Central memory CD4-positive, alpha-beta T cell (primary cell): ENCODE measurements at places on chromosomes 12 and 14.

DNA sequence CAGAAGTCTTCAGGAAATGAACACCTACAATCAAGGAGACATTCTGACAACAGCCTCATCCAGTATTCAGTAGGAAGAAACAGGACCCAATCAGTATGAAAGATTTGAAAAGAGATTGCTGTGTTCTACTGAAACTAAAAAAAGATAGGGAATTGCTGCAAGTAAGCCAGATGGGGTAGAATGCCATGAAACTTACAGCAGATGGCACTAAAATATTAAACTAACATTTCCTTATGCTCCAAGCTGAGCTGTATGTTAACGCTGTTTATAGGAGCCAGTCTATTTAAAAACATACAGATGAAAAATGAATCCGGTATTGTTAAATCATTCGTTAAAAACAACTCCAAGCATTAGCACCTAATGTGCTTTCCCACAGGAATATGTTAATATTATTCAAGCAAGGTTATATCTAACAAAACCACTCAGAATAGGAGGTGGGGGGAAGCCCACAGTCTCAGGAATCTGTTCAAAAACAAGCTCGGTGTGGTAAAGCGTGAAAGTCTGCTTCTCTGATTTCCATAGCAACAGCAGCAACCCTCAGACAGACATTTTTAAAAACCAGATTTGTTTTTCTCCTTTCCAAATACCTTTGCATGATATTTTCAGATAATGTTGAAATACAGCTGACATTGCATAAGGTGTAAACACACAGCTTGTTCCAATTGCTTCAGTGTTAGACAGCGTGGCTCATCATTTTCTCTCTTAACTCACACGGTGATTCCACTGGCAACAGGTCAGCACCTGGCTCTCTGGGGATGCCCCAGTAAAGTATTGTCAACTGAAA lies 131.4 kb upstream of the CCDC175 start:
- DNase-seq: no peak

GRCh38 chr12:93572712-93573551 lies 457 bp downstream of the SOCS2 start:
- no peak for DNase-seq

- no peak for DNase-seq
Measured at GRCh38 chr12:49783917-49784676, 42.7 kb downstream of the TMBIM6 start.

GRCh38 chr14:90999299-90999698 lies 61.1 kb downstream of the RPS6KA5 start:
- DNase-seq: no peak

DNA sequence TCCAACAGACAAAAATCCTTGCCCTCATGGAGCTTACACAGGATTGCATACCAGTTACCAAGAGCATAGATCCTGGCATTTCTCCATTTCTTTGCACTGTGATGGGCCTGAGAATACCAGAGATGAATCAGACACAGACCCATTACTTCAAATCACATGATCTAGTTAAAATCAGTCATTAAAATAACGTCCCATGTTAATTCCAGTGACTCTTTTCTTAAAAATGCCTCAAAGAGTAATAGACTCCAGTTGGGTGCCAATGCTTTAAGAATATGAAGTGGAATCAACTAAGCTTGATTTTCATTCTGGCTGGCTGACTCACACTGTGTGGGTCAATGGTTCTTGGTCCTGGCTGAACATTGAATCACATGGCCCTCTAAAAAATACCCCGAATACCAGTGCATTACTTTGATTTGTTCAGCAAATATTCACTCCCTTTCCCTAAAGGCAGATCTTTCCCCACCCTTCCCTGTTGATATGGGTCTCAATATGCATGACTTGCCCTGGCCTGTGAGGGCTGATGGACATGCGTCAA lies 11.0 kb downstream of the ASB2 start:
- no peak for DNase-seq

DNA sequence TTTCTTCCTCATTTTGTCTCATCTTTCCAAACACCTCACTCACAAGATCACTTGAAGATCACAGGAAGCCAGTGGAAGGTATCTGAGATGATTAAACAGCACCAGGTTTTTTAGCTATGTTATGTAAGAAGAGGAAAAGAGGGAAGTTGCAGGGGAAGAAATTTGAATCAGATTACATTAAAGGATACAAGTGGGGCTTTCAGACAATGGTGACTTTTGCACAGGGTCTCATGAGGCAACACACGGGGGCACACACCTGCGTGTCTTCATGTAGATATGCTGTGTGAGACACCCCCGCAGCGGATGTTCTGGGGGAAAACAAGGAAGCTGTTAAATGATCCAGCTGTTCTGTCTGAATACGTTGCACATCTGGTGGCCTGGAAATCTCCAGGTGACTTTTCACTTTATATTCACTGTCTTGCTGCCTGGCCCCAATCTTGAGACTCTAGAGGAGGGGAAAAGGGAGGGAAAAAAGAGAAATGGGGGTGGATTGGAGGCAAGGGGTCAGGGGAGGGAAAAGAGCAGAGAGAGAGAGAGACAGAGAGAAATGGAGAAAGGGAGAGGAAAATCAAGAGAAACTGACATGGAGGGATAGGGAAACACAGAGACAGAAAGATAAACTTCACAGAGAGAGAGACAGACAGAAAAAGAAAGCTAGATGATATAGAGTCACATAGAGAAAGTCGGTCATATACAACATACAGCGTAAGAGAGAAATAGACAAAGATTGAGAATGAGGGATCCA lies 36.3 kb upstream of the PPP1CC start:
- DNase-seq: no peak

GRCh38 chr14:76687611-76688382 lies 73.5 kb upstream of the VASH1 start:
- no peak for DNase-seq

DNA sequence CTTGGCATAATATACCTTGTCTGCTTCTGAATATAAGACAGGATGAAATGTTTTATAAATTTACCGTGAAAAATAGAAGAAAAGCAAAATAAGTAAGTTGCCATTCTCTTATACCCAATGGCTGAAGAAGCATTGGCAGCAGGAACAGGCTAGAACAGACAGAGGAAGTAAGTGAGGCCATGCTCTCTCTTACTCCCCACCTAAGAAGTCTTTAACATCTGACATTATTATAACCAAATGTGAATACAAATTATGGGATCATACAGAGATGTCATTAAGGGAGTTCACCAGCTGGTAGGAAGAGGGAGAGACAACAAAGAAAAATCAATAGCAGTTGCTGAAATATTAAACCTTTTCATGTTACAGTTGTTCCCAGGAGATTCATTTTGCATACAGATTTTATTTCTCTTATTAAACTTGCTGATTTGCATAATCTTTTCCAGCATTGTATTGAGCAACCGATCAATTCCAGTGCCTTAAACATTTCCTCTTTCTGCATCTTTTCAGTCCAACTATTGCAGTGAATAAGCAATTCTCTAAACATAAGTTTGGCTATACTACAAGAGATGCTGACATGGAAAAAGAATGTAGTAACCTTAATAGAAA lies 270.6 kb downstream of the SLC6A15 start:
- DNase-seq: no peak

DNA sequence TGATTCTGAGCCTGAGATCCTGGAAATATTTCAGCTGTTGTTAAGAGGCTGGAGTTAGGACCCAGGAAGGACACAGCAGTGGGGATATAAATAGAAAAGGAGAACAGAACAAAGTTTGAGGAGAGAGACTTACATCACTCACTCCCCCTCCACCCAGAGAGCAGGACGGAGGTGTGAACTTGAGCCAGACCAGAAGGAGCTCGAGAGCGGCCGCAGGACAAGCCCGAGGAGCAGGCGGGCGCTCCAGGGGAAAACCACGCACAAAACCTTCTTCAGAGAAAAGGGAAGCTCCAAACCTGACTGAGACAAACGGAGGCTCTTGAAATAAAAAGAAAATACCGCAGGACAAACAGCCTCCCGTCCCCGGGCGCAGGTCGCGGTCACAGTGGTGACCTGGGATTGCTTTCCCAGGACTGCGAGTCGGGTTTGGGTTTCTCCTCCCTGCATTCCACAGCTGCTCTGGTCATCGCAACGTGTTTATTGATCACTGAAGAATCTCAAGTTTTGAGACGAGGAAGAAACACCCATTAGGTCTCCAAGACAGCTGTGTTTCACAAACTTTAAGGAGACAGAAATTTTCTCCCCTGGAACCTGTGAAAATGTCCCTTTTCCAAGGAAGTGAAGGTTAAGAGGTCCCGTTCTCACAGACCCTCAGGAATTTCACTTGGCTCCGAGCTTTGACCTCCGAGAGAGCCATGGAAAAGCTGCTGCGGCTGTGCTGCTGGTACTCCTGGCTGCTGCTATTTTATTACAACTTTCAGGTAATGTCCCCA lies at the start of gene ADGRD1:
Gene ADGRD1 (plus strand): TSS at position 137 of the 773 bp plus-strand sequence. CDS start 559 bp downstream, at position 696.
- DNase-seq: no peak

GRCh38 chr12:47549258-47549657 lies 156.6 kb downstream of the RPAP3 start:
- no peak for DNase-seq

- no peak for DNase-seq
Measured at GRCh38 chr14:32896979-32897697, 41.5 kb upstream of the NPAS3 start.

GRCh38 chr12:68530965-68531364 lies 79.7 kb upstream of the RAP1B start:
- DNase-seq: no peak

GRCh38 chr12:91922674-91923073 lies 223.0 kb downstream of the BTG1 start:
- no peak for DNase-seq

DNA sequence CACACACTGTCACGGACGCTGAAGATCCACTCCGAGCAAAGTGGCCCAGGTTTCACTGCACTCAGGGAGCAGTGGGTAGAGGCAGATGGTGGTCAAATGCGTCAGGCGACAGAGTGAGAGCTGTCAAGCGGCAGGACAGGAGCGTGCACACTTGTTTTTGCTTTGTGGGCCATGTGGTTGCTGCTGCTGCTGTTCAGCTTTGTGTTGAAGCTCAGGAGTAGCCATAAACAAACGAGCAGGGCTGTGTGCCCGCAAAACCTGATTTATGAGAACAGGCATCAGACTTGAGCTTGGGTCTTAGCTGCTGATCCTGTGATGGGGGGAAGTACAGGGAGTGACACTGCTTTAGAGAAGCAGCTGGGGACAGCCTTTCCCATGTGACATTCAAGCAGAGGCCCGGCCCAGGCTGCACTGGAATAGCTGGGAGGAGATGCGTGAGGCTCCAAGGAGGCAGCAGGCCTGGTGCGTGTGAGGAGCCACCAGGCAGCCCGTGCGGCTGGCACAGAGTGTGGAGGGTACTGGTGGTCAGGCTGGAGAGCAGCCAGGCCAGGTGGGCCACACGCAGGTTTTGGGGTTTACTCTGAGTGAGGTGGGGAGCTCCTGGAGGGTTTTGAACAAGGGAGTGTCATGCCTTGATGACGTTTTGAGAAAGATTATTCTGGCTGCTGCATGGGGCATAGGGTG lies 31.1 kb upstream of the ASPG start:
- DNase-seq: no peak

DNA sequence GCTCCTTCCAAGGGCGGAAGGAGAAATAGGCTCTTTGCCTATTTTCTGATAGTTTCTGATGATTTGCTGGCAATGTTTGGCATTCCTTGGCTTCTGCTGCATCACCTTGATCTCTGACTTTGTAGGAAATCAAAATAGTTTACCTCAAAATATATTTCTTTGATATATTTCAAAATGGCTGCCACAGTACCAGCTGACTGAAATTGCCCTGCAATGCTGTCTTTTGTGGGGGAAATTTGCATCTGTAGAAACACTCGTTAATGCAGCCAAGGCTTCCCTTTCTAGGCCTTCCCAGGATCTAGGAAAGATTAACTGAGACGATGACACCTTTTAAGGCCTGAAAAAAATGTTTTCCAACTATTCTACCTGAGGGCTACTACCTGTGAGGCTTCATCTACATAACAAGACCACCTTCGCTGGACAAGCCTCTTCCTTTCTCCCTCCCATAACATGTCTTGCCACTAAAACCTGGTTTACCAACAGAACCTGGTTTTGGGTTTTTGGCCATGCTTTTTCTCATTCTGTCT lies 212.8 kb upstream of the SSTR1 start:
- DNase-seq: no peak

- no peak for DNase-seq
Measured at GRCh38 chr12:32087306-32087705, 19.3 kb upstream of the BICD1 start.

GRCh38 chr14:68518166-68518565 lies 274.7 kb downstream of the ZFP36L1 start:
- no peak for DNase-seq

DNA sequence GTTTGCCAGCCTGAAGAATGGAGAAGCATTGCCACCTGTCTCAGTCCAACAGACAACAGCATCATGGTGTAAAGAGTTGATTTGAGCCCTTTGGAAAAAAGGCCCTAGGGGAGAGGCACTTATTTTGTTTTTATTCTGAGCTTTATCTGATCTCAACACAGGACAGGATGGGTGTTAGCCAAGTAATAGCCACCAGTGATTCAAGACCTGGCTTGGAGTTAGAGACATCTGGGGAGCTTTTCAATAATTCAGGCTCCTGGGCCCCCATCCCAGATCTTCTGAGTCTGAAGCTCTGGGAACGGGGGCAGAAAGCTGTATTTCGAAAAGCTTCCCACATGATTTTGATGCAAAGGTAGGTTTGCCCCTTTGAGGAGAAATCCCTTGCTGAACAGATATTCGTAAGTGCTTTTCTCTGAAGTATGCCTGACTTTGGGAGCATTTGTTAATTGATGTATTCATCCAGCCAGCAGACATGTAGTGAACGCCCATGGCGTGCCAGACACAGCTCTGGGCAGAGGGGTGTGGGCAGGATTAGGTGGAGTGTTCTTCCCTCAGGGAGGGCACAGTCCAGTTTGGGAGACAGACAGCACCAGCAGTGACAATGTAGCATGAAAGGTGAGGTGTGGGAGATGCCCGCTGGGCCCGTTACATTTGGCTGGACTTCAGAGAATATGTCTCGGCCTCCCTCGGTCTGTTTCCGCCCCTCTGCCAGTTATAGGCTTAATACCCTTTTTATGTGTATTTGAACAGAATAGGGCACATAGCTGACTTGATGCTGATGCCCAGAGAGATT lies 72.5 kb downstream of the TSPAN9 start:
- no peak for DNase-seq

DNA sequence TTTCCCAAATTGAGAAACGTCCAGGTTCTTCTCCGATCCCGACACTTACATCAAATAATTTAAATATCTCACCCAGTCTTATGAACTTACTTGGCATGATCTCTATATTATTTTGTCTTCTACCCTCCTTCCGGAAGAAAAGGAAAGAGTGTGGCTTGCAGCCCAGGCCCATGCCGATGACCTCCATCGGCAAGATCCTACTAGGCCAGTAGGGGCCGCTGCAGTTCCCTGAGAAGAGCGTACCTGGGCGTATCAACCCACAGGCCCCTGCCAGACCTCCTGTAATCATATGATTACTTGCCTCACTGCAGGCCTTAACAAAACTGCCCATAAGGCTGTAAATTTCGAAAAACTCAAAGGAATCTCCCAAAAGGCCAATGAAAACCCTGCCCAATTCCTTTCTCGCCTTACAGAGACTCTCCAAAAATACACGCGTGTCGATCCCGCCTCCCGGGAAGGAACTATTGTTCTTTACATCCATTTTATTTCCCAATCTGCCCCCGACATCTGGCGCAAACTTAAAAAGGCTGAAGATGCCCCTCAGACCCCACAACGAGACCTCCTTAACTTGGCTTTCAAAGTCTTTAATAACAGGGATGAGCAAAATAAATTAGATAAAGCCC lies 69.6 kb downstream of the MOK start:
- DNase-seq: peak; percentile 57
